ENCODE measurements at places on chromosomes 4 and X. TPM values are rescaled to one million over a fixed set of nuclear protein-coding genes. Genes with fewer than 3 reads are reported as not detected.

DNA sequence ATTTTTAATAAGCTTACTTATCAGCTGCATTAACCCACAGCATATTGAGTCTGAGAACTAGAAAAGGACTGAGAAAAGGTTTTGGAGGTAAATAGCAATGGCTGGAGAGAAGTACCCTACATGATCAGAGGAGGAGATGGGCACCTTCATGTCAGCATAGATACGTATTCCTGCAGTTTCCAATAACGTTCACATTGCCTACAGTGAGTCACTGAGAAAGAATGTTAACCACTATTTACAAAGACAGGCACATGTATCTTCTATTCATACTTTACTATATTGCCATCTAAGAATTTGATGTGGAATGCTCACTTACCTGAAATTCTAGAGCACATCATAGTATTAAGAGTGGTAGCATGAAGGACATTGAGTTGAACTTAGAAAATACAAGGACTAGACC lies 92.5 kb downstream of the TLL1 start:
- DNase-seq, result no peak

GRCh38 chrX:643241-643595 lies 12.6 kb downstream of the SHOX start:
- no peak for DNase-seq

DNA sequence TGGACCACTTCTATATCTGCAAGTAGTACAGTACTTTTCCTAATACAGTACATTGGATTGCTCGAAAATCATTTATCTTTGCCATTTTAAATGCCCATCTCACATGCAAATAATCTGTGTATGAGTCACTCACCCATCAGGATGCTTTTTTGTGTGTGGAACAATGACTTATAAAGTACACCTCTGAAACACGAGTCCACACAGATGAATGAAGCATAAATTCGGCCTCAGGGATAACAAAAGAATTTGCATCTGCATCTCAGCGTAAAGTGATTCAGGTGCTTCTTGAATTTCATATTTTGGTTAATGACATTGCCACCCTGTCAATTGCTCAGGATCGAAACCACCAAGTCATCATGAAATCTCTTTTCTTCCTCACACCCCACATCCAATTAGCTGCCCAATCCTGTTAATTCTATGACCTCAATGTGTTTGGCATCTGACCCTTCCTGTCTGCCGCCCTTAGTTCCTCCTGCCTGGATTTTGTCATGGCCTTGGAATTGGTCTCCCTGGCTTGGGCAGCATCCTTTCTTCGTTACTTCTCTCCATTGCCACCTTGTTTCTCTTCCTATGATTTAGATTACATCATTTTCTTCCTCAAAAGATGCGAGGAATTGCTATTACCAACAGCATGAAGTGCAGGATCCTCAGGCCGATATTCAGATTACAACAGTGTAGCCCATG lies 161.6 kb upstream of the MID1 start:
- no peak for DNase-seq

DNA sequence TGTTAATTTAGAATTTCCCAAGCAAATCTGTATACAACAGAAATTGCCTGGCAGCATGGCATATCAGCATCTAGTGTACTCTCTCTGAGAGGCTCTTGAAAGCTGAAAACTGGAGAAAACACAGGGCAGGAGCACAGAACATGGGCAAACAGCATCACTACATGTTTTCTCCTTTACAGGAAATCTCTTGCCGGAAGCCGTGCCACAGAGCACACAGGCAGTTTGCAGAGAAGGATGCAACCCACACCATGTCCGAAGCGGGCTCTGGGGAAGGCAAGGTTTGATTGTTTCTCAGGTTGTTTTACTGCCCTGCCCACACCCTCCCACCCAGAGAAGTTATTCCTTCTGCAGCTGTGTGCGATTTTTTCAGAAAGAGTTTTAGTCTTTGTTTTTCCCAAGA lies 41.1 kb upstream of the FAM9C start:
- peak; percentile 84 for DNase-seq

DNA sequence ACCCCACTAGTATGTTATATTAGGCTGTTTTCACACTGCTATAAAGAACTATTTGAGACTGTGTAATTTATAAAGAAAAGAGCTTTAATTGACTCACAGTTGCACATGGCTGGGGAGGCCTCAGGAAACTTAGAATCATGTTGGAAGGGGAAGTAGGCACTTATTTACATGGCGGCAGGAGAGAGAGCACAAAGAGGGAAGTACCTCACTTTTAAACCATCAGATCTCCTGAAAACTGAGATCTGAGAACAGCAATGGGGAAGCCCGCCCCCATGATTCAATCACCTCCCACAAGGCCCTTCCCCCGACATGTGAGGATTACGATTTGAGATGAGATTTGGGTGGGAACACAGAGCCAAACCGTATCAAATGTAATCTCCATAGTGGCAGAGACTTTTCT lies 45.4 kb upstream of the XK start:
- DNase-seq, result no peak

- no peak for DNase-seq
Measured at GRCh38 chr4:189740873-189741272, 199.8 kb upstream of the FRG1 start.

DNA sequence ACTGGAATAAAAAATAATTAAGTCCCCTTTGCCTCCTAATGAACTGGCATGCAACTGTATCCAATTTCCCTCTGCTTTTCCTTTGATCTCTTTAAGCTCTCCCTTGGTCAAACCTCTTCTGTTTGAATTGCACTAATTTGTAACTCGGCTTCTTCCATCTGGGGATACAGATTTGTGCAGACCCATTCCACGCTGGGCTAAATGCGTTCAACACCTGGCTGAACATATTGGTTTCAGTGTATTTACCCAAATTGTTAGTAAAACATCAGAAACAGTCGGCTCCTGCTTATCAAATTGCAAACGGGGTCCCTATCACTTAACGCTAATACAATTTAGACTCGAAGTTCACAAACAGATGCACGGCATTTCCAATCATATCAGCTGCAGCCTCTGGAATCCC lies 124.9 kb upstream of the TAPT1 start:
- no peak for DNase-seq

DNA sequence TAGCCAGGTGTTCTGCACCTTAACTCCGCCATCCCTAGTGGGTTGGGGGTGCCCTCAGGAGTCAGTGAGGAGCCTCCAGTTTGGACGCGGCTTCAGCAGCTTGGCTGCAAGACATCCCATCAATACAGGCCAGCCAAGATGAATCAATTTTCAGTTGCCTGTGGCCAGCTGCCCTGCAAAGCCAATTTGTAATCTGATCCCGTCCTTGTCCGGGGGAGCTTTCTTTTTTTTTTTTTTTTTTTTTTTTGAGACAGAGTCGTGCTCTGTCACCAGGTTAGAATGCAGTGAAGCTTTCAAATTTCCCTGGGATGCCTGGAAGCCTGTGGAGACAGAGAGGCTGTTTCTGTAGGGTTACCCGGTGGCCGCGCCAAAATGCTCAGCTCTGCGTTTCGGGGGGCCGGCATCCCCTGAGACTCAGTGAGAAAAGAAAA lies 192.5 kb downstream of the ASMT start:
- DNase-seq, result peak; percentile 21

- no peak for DNase-seq
Measured at GRCh38 chr4:118350961-118351360, 1.8 kb downstream of the PRSS12 start.

Gene GC
- total RNA-seq, result not detected

Gene C4orf51
- not detected for total RNA-seq

Gene MTMR8
- 3.9 TPM for total RNA-seq

All from spleen (tissue), 13 donors.